ENCODE measurements at places on chromosomes 12 and 14.
A peak's percentile ranks its signal among the peaks of the same experiment; 100 is the strongest.

GRCh38 chr12:47360771-47361388 lies 281.1 kb upstream of the AMIGO2 start:
- no peak for DNase-seq

GRCh38 chr12:32679091-32679919 lies at the start of gene DNM1L:
DNM1L (plus strand) TSS chr12:32679301; CDS start chr12:32679364, 63 bp downstream.
- DNase-seq, result peak; percentile 99

DNA sequence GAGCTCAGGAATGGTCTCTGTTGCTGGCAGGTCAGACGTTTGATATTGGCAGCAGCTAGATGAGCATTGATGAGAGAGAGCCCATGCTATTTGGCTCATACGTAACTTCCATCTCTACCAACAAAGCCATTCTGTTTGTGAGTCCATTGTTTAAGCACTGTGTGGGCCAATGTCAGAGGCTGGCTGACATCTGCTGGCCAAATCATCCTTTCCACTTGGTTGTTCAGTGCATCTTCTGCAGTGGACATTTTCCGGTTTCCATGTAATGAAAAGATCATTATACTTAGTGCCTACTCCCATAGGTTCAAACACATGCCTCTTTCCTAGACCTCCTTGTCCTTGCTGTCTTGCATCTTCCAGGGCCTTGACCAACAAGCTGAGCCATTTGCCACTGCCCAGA lies 59.2 kb downstream of the IFT81 start:
- DNase-seq, result no peak

DNA sequence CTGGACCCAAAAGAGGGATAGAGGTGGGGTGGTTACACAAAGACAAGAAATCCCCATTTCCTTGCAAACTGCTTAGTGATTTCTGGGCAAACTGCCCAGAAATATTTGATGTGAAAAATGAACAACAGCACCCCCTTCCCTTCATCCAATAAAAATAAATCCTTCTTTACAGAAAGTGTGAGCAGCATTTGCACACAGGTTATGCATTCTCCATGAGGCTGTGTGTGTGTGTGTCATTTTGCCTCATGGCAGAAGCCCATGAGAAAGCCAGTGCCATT lies 17.2 kb upstream of the NRXN3 start:
- DNase-seq, result no peak

DNA sequence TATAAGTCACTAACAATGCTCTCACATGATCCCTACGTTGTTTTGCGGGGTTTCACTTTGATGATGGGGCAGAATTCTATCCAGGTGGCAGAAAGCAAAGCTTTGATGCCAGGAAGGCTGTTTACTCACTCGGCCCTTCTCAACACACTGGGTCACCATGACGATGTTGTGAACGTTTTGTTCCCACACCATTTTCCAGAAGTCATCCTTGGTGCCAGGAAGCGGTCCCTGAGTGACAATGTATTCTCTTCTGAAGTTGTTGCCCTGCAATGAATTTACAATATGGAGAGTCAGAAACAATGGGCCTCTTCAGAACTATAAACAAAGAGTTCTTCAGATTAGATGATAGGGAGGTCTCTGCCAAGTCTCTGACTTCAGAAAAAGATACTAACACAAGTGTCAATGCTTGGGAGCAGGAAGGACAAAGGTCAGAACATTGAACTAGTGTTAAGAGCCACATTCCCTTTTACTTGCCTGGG lies 101.3 kb downstream of the PTPRB start:
- DNase-seq, result no peak

GRCh38 chr12:60836651-60837050 lies 1240.8 kb downstream of the SLC16A7 start:
- no peak for DNase-seq

GRCh38 chr14:106442857-106443256 lies 916.5 kb downstream of the TMEM121 start:
- no peak for DNase-seq

- DNase-seq, result no peak
Measured at GRCh38 chr14:79791055-79791732, 420.1 kb downstream of the DIO2 start.

- DNase-seq, result peak; percentile 26
Measured at GRCh38 chr14:102028733-102029132, 58.1 kb downstream of the HSP90AA1 start.

GRCh38 chr14:61284001-61284400 lies 2.9 kb upstream of the TMEM30B start:
- DNase-seq, result no peak

- peak; percentile 85 for DNase-seq
Measured at GRCh38 chr12:100926669-100927248, 132.2 kb downstream of the ANO4 start.

DNA sequence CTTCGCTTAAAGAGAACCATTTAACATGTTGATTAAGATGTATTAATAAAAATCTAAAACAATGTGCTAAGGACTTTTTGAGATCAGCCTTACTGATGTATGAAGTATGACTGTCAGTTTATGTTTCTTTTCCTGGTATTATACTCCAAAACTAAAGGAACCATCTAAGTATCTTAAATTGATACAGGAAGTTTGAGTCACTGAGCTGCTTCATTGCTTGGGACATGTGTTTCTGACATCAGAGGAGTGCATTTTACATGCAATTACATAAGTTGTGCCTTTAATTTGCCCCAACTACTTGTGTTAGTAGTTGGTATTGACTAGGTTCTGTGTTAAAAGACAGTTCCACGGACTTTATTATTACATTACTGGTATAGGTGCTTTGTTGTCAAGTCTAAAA lies 50.9 kb downstream of the PROX2 start:
- no peak for DNase-seq

- DNase-seq, result no peak
Measured at GRCh38 chr12:71216725-71217579, 59.2 kb upstream of the TSPAN8 start.

- DNase-seq, result no peak
Measured at GRCh38 chr12:33529810-33530209, 90.2 kb upstream of the SYT10 start.

DNA sequence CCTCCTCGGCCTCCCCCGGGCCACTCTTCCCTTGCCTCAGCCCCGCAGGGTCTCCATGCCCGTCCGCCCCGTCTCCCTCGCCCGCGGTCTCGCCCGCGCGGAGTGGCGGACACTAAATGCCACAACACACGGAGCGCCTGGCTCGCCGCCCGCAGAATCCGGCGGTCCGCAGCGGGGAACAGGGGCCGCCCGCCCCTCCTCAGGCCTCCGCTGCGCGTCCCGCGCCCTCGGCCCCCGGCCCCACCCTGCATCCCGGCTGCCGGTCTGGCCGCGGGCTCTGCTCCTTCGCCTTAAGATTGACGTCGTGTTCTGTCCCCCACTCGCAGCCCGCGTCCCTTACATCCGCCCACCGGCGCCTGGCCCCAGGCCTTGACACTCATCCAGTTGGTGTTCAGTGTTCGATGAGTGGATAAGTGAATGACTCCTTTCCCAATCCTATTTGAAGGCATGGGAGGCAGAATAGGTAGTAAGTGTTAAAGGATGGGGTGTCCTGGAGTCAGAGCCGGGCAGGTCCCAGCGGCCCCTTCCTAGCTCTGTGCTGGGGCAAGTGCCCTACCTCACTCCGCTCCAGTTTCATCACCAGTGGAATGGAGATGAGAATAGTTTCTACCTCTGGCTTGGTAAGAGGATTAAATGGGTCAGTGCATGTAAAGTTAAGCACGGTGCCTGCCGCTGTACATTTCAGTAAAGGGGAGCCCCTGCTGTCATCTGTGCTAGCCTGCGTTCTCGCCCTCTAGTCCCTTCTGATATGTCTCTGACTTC lies 622 bp downstream of the TECPR2 start:
- DNase-seq, result peak; percentile 30

DNA sequence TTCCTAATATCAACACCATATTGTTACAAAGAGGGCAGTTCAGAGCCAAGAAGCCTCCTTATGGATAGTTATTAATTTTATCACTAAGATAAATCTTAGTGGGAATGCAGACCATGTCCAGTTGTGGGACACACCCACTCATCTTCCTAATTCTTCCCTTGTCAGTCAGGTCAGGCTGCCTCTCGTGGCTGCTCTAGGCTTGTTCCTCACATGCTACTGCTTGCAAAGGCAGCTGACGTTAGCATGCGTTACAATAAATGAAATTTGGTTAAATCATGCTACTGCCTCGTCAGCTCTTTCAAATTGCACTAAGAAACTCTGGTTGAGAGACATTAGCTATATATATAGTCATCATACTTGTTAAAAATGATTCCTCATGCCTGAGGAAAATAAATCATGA lies 108.4 kb downstream of the CAND1 start:
- no peak for DNase-seq

DNA sequence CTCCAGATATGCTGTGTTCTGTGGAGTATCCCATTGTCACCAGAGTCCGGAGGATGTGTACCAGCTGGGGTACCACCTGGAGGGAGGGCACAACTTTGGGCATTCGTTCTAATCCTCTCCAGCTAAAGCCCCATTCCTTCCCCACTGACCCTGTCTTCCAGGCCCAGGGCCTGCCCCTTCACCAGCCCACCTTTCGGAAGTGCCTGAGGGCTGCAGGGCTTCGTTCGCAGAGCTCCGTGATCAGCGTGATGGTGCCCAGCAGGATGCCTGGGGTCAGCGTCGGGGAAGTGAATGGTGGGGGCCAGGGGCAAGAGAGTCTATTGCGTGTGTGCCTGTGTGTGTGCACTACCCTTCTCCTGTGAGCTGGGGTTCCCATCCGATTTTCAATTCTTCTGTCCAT lies 2.0 kb downstream of the AP1G2 start:
- no peak for DNase-seq

- no peak for DNase-seq
Measured at GRCh38 chr12:76202621-76203020, 118.1 kb upstream of the NAP1L1 start.

- DNase-seq, result no peak
Measured at GRCh38 chr12:51009056-51009440, 17.1 kb downstream of the SLC11A2 start.

DNA sequence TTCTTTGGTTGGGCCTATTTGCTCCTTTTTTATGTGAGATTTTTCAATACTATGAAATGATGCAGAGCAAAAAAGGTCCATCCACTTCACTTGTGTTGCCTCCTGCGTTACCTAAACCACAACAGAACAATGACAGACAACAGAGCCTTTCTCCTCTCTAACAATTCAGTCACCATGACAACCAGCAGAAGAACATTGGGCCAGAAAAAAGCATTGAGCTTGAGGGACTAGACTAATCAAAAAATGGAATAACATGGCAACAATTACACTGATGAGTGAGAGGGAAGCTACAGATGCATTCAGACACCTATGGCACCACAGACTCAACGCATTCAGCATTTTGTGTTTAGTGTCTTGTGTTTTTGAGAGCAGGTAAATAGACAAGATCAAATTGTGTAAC lies 44.6 kb upstream of the PTCSC3 start:
- no peak for DNase-seq

DNA sequence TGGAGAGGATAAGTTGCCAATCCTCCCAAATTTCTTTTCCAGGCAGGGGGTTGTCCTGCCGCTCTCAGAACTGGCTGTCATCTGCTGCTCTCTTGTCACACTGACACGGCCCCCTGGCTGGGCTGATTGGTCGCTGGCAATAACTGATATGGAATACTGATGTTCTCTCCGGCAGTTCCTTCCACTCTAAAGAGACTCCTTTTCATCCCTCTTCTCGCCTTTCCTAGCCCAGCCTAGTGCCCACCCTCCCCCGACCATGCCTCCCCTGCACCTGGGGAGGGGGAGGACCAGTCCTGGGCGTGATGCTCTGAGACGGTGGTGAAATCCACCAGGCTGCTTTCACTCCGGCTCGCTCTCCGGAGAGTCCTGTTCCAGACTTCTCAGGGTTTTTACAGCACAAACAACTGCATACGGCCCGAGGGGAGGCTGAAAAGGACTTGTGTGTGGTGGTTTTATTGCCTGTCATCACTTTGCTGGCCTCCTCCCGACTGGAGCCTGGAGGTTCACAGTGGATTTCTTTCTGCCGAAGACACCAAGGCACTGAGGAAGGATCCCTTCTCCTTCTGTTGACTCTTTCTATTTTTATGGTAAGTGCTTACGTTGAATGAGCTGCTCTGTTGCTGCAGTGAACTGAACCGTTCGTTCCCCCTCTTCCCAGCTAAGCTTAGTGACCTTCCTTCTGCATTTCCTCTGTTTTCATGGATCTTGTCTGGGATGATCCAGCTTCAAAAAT lies at the start of gene ANO4:
ANO4 (plus strand) TSS at position 336 of the 733 bp plus-strand sequence. CDS start 107,010 bp downstream, outside the sequence.
- DNase-seq, result peak; percentile 89

Data from ELF-1 (cell line).